ENCODE measurements at places on chromosomes 12 and 14. TPM values are rescaled to one million over a fixed set of nuclear protein-coding genes. Genes with fewer than 3 reads are reported as not detected.

The INHBC gene
- total RNA-seq = not detected

The FAM90A1 gene
- under 0.01 TPM for total RNA-seq

The DMAC2L gene
- total RNA-seq = 9.9 TPM

The IL22 gene
- total RNA-seq = not detected

The FGF23 gene
- total RNA-seq = not detected

The TAS2R42 gene
- total RNA-seq = not detected

- no peaks in the 10 kb centered on the region for H3K4me1 ChIP-seq
- no peak overlapping the region for H3K4me3 ChIP-seq
- H3K27ac ChIP-seq = no peak overlapping the region
Measured at GRCh38 chr12:11981121-11981733, 89.5 kb upstream of the BCL2L14 start.

GRCh38 chr14:67532606-67532997, 488 bp upstream of the PLEKHH1 start:
- peak overlapping the region; percentile 74 for H3K27ac ChIP-seq
- peak overlapping the region; percentile 94 for H3K4me3 ChIP-seq
- H3K36me3 ChIP-seq = no peaks in the 10 kb centered on the region
- peaks cover 5% of the 10 kb centered on the region for H3K4me1 ChIP-seq
- no peak for DNase-seq

DNA sequence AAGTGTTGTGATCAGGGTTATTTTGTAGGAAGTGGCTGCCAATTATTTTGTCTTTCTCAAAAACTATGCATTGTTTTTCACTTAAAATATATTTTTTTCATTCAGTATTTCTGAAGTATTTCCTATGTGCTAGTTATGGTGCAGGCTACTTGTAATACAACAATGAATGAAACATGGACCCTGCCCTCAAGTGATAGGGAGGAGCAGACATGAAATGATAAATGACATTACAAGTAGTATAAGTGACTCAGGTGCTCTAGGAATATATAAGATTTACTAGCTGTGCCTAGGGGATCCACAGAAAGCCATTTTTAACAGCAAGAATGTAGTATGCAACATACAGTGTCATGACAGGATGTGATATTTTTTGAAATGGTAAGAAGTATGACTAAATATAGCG, 65.3 kb downstream of the TTLL5 start:
- H3K36me3 ChIP-seq = no peaks in the 10 kb centered on the region
- H3K27ac ChIP-seq = no peak overlapping the region
- DNase-seq = no peak
- H3K27me3 ChIP-seq = no peaks in the 10 kb centered on the region
- peaks cover 9% of the 10 kb centered on the region for H3K4me1 ChIP-seq
- no peak overlapping the region for H3K4me3 ChIP-seq

DNA sequence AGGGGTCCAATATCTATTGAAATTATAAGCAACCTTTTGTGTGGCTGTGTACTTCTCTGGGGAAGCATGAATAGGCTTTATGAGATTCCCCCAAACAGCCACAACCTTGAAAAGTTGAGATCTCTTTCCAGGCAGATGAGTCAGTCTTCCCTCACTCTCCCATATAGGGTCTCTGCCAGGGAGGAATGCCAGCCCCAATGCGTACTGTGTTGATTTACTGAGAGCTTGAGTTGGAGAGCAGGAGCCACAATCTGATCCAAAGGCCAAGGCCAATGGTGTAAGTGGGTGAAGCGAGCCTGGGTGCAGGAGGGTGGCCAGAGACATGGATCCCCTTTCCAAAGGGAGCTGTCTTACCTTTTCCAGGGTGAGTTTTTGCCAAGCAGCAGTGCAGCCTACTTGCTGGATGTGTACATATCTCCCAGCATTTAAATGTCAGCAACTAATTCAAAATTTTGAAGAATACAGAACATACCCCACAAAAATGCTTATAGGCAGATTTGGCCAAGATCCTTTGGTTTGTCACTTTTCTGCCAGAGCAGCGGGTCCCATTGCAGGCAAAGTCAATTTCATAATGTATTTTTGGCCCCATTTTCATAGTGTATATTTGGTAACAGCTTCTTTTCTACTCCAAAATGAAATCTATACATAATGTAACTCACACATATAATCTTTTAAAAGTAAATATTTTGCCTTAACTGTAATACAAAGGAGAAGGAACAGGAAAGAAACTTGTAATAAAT, 88.2 kb downstream of the TBC1D30 start:
- H3K27ac ChIP-seq = no peak overlapping the region
- H3K4me1 ChIP-seq = no peaks in the 10 kb centered on the region
- no peak overlapping the region for H3K4me3 ChIP-seq
- no peak for DNase-seq
- no peaks in the 10 kb centered on the region for H3K27me3 ChIP-seq

DNA sequence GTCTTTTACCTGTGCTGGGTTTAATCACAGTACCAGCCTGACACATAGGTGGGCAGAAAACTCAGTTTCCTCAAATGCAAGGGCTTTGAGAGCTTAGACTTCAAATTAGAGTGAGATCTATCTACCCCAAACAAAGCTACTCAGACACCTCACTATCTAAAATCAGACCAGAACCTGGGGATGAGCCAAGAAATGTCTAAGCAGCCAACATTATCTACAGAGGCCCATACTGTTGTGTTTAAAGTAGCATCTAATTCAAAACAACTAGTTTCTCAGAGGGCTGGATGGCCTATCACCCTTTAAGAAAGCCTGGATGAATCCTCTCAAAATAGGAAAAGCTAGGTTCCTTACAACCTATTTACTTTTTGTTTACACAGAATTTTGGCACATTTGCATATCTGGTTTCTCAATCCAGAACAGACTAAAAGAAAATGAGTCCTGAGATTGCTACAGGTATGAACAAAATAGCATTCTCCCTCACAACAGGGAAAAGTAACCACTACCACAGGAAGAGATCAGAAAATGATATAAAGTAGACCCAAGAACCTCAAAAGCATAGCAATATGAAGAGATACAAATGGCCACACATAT, 142.4 kb downstream of the ZFP36L1 start:
- H3K4me1 ChIP-seq = peaks cover 25% of the 10 kb centered on the region
- H3K27ac ChIP-seq = peak overlapping the region; percentile 91
- no peaks in the 10 kb centered on the region for H3K27me3 ChIP-seq

- H3K4me1 ChIP-seq = peaks cover 10% of the 10 kb centered on the region
- no peak overlapping the region for H3K4me3 ChIP-seq
- no peaks in the 10 kb centered on the region for H3K36me3 ChIP-seq
- H3K27ac ChIP-seq = no peak overlapping the region
- no peak for DNase-seq
Measured at GRCh38 chr12:59717436-59717835, 121.6 kb downstream of the SLC16A7 start.

- no peaks in the 10 kb centered on the region for H3K27me3 ChIP-seq
- no peak overlapping the region for H3K4me3 ChIP-seq
- H3K4me1 ChIP-seq = peaks cover 18% of the 10 kb centered on the region
- H3K27ac ChIP-seq = no peak overlapping the region
Measured at GRCh38 chr12:25155022-25155576, 39.9 kb downstream of the DNAI7 start.

- no peak for DNase-seq
- no peak overlapping the region for H3K4me3 ChIP-seq
- H3K27me3 ChIP-seq = no peaks in the 10 kb centered on the region
Measured at GRCh38 chr12:29737644-29738043, 46.1 kb downstream of the TMTC1 start.

- no peaks in the 10 kb centered on the region for H3K27me3 ChIP-seq
- DNase-seq = no peak
- no peaks in the 10 kb centered on the region for H3K36me3 ChIP-seq
- no peak overlapping the region for H3K4me3 ChIP-seq
Measured at GRCh38 chr14:96960598-96961116, 163.5 kb downstream of the VRK1 start.

GRCh38 chr14:24172261-24172860, 481 bp downstream of the REC8 start:
- H3K4me3 ChIP-seq = peak overlapping the region; percentile 53
- H3K27ac ChIP-seq = peak overlapping the region; percentile 40
- DNase-seq = no peak
- H3K27me3 ChIP-seq = no peaks in the 10 kb centered on the region
- H3K4me1 ChIP-seq = peaks cover 7% of the 10 kb centered on the region

DNA sequence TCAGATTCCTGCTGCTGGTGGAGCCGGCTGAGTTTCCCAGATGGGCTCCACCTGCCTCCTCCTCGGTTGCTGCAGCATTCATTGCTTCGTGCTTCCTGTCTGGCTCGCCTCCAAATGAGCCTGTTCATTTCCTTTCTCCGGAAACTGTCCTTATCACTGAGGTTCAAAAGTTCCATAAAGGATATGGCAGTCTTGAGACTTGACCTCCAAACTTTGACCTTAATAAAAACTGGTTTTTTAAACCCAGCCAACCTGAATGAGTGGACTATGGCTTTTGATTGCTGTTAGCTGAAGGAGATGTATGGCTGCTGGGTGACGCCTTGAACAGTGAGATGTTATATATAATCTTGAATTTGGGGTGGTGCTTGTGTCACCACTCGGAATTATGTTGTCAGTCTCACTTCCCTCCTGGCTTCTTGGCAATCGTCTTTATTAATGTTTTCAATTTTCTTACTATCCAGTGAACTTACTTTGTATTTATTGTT, 62.7 kb downstream of the RASSF3 start:
- peak overlapping the region; percentile 82 for H3K27ac ChIP-seq
- H3K27me3 ChIP-seq = no peaks in the 10 kb centered on the region
- peaks cover 100% of the 10 kb centered on the region for H3K4me1 ChIP-seq

GRCh38 chr12:68236421-68237059, 10.9 kb upstream of the IL26 start:
- H3K4me3 ChIP-seq = peak overlapping the region; percentile 41
- DNase-seq = no peak
- H3K36me3 ChIP-seq = no peaks in the 10 kb centered on the region
- no peak overlapping the region for H3K27ac ChIP-seq
- no peaks in the 10 kb centered on the region for H3K27me3 ChIP-seq

- no peaks in the 10 kb centered on the region for H3K4me1 ChIP-seq
- DNase-seq = no peak
- no peaks in the 10 kb centered on the region for H3K36me3 ChIP-seq
- no peak overlapping the region for H3K4me3 ChIP-seq
Measured at GRCh38 chr14:28608851-28609828, 157.4 kb upstream of the FOXG1 start.

DNA sequence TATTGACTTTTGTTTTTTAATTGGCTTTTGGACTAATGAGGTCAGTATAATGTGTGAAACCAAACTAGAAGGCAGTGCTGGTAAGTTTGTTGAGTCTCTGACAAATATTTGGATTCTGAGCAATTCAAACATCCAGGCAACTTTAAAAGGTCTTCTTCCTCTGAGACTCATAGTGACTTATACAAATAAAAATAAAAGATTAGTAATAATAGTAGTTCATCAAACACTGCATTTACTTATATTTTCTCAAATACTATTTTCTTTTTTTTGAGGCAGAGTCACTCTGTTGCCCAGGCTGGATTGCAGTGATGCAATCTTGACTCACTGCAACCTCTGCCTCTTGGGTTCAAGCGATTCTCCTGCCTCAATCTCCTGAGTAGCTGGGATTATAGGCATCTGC, 337.9 kb downstream of the DAD1 start:
- H3K27ac ChIP-seq = no peak overlapping the region
- H3K4me1 ChIP-seq = peaks cover 11% of the 10 kb centered on the region
- no peak overlapping the region for H3K4me3 ChIP-seq
- H3K36me3 ChIP-seq = no peaks in the 10 kb centered on the region
- no peak for DNase-seq

GRCh38 chr12:76719171-76720041, 44.5 kb upstream of the ZDHHC17 start:
- H3K27ac ChIP-seq = no peak overlapping the region
- no peak for DNase-seq
- no peaks in the 10 kb centered on the region for H3K27me3 ChIP-seq
- no peaks in the 10 kb centered on the region for H3K4me1 ChIP-seq
- H3K36me3 ChIP-seq = no peaks in the 10 kb centered on the region

GRCh38 chr12:53343969-53344368, 7.8 kb upstream of the SP7 start:
- peaks cover 2% of the 10 kb centered on the region for H3K27me3 ChIP-seq
- peak overlapping the region; percentile 93 for H3K27ac ChIP-seq
- peaks cover 11% of the 10 kb centered on the region for H3K4me1 ChIP-seq
- no peaks in the 10 kb centered on the region for H3K36me3 ChIP-seq

DNA sequence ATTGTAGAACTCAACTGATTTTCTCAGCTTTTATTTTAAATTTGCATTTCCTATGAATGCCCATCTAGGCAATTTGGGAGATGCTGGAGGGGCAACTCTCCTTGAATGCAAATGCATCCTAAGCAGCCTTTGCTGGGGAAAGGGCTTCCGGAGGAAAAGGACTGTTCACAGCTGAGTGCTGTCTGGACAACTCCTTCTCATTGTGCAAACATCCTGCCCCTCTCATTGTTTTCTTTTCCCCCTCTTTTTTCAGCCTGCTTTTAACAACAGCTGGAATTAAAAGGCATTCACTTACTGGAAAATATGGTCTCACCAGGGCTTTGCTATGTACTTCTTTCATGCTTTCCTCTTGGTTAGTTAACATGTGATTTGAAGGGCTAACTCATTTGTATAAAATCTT, 397.8 kb downstream of the FUT8 start:
- H3K36me3 ChIP-seq = no peaks in the 10 kb centered on the region
- no peak overlapping the region for H3K27ac ChIP-seq
- no peaks in the 10 kb centered on the region for H3K4me1 ChIP-seq
- DNase-seq = no peak
- peaks cover 3% of the 10 kb centered on the region for H3K27me3 ChIP-seq

GRCh38 chr12:115374480-115375185, 690.7 kb upstream of the TBX3 start:
- H3K27me3 ChIP-seq = no peaks in the 10 kb centered on the region
- no peaks in the 10 kb centered on the region for H3K36me3 ChIP-seq
- H3K4me1 ChIP-seq = no peaks in the 10 kb centered on the region
- H3K27ac ChIP-seq = no peak overlapping the region

DNA sequence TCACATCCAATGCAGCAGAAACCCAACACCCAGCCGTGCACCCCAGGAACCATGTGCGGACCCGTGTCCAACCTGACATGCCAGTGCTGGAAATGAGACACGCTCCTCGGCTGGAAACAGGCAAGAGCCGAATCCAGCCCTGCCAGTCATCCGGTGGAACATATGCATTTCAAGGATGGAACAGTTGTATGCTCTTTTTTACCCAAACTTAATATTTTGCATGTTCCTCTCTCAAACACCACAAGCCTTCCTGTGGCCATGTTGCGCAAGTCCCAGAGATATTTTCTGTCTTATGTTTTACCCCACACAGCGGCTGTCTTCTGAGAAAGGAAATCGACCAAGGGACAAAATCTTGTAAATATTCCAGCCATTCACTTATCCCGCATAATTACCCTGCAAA, 196.9 kb downstream of the BCL11B start:
- H3K27ac ChIP-seq = no peak overlapping the region
- H3K4me3 ChIP-seq = no peak overlapping the region
- H3K27me3 ChIP-seq = no peaks in the 10 kb centered on the region
- peak; percentile 86 for DNase-seq

- peaks cover 61% of the 10 kb centered on the region for H3K4me1 ChIP-seq
- no peak overlapping the region for H3K4me3 ChIP-seq
- DNase-seq = no peak
- peak overlapping the region; percentile 88 for H3K27ac ChIP-seq
- H3K36me3 ChIP-seq = no peaks in the 10 kb centered on the region
Measured at GRCh38 chr14:96256407-96256806, 397 bp downstream of the BDKRB1 start.

Data from esophagus muscularis mucosa (tissue), 4 donors.